ENCODE measurements at places on chromosomes 12 and 14.

DNA sequence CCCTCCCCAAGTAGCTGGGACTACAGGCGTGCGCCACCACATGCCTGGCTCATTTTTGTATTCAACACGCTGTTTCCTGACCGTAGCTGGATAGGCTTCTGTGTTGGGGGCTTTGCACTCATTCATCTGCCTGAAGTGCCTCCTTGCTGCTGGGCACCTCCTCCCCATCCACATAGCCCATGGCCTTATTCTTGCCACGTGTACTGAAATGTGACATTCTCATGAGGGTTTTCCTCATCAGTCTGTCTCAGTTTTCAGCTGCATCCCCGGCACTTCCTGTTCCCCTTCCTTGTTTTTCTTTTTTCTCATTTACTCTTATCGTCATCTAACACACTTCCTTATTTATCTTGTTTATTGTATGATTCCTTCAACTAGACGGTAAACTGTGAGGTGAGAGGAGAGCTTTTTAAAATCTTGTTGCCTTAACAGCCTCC, 36.6 kb downstream of the RCOR1 start:
- no peak for DNase-seq

GRCh38 chr12:3134126-3134525, 56.9 kb downstream of the TSPAN9 start:
- no peak for DNase-seq

- no peak for DNase-seq
Observed at GRCh38 chr14:33776871-33777270, 174.0 kb downstream of the EGLN3 start.

- no peak for DNase-seq
Observed at GRCh38 chr14:102591372-102591943, 991 bp upstream of the RCOR1 start.
